Jurkat, Clone E6-1 (cell line): ENCODE measurements at places on chromosomes 4 and X.

GRCh38 chr4:12827966-12828365 is 656.2 kb downstream of the RAB28 start:
- no peak for DNase-seq

DNA sequence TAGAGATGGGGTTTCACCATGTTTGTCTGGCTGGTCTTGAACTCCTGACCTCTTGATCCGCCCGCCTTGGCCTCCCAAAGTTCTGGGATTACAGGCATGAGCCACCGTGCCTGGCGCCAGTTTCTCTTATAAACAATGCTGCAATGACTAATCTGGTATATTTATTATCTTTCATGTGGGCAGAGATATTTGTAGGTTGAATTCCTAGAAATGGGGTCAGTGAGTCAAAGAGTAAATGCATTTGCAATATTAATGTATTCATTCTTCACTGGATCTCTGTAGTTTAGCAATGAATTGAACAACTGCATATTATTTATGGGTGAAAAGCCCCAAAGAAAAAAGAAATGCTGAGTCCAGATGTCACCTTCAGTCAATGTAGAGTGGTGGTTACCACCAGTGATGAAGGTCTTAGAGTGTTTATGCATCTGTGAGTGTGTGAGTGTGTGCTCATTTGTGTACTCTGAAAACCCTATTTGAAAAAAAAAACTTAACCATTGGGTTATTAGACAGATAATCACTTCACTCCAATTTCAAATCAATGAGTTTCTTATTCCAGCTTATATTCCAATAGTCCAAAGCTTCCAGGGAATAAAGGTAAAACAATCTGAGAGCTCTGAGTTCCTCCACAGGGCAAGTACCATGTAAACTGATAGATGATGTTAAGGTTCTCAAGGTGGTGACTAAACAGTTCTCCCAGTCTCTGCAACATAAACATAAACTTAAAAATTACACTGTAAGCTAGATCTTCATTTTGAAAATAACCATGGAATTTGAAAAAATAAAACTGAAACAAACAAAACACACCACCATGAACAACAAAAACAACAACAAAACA is 22.6 kb upstream of the CD38 start:
- no peak for DNase-seq

GRCh38 chr4:75733369-75733768 is 9.0 kb downstream of the USO1 start:
- DNase-seq, result no peak

DNA sequence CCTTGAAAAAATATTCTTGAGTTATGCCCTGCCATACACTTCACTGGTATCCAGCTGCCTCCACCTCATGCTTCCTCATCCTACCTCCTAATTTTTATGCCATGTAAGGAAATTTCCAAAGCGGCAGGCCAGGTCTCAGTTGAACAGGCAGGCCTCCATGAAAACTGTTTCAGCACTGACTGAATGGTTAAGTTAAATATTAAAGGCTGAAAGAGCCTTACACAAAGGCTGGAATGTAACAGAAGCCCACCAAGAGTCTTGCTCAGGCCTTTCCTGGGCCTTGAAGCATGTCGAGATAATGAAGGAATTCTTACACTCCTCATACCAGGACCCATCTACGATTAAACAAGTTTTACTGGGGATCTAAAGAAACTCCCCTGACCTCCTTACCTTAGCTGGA is 359.6 kb upstream of the NOCT start:
- DNase-seq, result no peak

GRCh38 chrX:37989304-37989703 is 17.0 kb upstream of the SYTL5 start:
- no peak for DNase-seq

DNA sequence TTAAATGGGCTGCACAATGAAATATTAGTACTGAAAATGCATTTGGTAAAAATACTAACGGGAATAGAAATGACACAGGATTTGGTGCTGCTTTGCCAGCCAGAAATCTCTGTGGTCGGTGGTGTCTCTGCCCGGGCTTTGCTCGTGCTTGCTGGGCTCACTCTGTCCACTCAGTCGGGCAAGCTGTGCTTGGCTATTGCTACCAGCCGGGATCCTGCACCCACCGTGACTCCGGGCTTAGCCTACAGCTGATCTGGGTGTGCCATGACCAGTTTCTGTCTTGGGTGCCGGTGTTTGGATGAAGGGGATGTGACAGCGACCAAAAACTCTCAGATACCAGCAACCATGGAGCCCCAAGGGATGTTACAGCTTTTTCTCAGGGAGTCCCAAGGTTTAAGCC is 487.7 kb downstream of the TECRL start:
- DNase-seq, result no peak

DNA sequence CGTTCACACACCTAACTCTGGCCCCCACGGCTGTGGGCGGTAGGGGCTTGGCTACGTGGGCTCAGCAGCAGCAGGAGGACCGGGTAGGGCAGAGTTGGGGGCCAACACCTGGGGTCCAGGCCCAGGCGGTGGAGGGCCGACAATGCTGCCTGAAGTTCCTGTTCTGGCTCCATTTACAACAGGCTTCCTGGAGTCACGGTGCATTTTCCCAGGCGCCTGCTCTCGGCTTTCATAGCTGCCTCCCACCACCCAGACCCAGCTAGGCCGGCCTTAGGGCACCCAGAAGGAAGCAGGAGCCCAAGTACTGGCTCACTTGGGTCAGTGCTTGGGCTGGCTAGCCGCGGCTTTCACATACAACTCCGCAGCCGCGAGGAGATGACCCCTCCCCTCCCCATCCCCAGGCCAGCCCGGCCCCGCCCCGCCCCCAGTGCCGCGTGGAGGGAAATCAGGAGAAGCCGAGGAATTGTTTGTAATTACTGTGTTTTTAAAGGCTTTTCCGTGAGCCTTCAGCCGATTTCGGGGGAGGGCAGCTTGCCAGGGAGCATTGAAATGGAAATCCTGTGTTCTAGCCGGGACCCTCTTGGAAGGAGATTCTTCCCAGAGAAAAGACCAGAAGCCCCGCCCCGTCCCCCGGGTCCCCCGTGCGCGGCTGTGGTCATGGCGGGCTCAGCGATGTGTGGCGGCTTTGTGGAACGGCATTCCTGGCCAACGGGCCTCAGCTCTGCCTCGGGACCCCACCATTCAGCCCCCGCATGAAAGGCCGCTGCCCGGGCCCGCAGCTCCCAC is 28.5 kb downstream of the PJA1 start:
- no peak for DNase-seq

GRCh38 chr4:54842656-54843055 is 184.9 kb downstream of the KIT start:
- no peak for DNase-seq

GRCh38 chr4:2084316-2084715 is 25.2 kb downstream of the NAT8L start:
- no peak for DNase-seq

GRCh38 chrX:53678667-53679066 is 7.9 kb downstream of the HUWE1 start:
- no peak for DNase-seq

DNA sequence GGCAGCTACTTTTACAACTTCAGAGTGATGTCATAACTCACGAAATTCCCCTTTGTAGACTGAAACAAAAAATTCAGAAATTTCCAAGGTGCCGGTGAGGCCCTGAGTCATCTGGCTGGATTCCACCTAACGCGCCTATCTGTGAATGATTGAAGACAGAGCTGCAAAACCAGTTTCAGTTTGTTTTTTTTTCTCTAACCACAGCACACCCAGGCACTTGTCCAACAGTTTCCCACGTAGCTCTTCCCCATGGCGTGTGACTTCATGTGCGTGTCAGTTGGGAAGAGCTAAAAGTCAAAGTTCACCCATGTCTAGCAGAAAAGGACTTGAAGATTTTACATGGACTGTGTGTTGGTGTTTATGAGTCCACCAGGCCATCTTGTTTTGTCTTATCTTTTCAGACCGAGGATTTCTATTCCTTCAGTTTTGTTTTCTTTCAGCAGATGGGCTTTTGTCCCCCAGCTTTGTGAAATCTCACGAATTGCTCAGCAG is 16.4 kb downstream of the TCEANC start:
- DNase-seq, result no peak

- DNase-seq, result no peak
These were observed 96.7 kb downstream of the SRPX start for GRCh38 chrX:38124000-38124399.

DNA sequence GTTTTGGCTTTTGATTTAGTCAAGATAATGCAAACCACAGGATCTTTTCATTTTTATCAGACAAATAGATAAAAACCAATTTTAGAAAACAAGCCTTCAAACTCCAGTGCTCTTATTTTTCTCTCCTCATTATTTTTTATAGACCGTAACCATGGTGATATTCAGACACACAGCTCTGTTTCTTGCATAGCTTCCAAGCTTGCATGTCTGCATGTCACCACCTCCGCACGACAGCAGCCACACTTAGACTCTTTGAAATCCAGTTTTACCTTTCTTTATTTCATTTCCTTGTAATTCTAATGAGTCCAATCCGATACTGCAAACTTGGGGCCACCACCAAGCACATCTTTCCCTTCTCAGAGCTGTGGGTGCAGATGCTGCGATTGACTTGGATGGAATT is 94.3 kb upstream of the GPM6A start:
- DNase-seq, result no peak

- DNase-seq, result no peak
These were observed 22.0 kb downstream of the ARHGAP24 start for GRCh38 chr4:85496933-85497332.

GRCh38 chr4:113951263-113951662 is 28.2 kb downstream of the ARSJ start:
- DNase-seq, result no peak

GRCh38 chrX:118745570-118745969 is 18.2 kb downstream of the IL13RA1 start:
- no peak for DNase-seq

GRCh38 chr4:161359491-161359890 is 804.3 kb downstream of the FSTL5 start:
- DNase-seq, result no peak

- no peak for DNase-seq
These were observed at the start of gene DLG3 for GRCh38 chrX:70444326-70444945. Gene DLG3 (plus strand): TSS chrX:70444835. CDS start chrX:70445202, 367 bp downstream.

DNA sequence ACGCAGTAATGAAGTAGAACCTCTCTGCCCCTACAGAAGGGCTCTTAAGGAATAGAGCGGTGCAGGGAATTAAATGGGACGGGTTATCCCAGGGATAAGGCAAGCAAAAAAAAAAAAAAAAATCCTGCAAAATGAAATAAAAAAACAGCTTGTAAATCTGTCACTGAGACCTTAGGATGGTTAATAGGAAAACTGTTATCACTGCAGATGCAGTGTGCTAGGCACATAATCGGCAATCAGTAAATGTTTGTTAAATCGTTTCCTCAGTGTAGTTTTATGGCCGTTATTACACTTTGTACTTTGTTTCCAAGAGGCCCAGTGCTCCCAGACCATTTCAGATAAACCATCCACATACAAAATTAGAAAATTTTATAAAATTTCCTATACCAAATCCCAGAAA is 1.0 kb downstream of the HNRNPH2 start:
- no peak for DNase-seq

GRCh38 chr4:10296730-10297129 is 160.5 kb downstream of the ZNF518B start:
- no peak for DNase-seq

- DNase-seq, result no peak
These were observed 1597.1 kb downstream of the ADGRL3 start for GRCh38 chr4:62797221-62797620.

GRCh38 chrX:136572030-136572429 is 40.0 kb downstream of the VGLL1 start:
- DNase-seq, result peak; percentile 25

DNA sequence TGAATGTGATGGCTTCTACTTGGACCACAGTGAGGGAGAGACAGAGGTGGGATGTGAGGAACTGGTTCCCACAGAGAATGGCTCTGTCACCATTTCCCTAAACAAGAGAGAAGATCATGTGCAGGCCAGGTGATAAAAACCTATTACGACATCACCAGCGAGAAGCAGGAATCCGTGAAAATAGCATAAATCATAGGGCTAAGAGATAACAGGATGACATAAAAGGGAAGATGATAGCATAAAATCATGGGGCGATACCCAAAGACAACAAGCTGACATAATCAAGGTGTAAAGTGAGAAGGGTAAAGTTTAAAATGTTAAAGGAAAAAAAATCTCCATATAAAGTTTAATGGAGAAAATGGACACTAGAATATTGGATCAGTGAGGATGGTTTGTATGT is 205.5 kb upstream of the SLIT2 start:
- no peak for DNase-seq

DNA sequence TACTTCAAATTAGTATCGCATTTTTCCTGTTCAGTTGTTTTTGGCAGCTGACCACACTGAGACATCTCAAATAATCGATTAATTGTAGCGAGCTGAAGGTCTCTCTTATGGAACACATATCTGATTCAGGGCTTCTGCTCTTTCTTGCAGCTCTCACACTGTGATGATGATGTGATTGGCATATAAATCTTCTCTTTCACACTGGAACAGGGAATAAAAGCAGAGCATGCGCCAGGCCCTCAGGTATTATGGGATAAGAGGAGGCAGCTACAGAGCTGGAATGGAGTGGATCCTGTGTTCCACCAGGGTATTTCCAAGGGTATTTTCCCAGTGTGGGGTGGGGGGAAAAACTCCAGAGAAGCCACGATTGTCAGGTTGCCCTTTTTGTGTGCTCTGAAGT is 265.4 kb upstream of the CASK start:
- DNase-seq, result no peak

GRCh38 chr4:187178084-187178483 is 454.4 kb upstream of the FAT1 start:
- no peak for DNase-seq

- no peak for DNase-seq
These were observed 168.1 kb downstream of the GLRA2 start for GRCh38 chrX:14697451-14697850.

- DNase-seq, result no peak
These were observed 43.5 kb downstream of the MID1 start for GRCh38 chrX:10576777-10577447.

DNA sequence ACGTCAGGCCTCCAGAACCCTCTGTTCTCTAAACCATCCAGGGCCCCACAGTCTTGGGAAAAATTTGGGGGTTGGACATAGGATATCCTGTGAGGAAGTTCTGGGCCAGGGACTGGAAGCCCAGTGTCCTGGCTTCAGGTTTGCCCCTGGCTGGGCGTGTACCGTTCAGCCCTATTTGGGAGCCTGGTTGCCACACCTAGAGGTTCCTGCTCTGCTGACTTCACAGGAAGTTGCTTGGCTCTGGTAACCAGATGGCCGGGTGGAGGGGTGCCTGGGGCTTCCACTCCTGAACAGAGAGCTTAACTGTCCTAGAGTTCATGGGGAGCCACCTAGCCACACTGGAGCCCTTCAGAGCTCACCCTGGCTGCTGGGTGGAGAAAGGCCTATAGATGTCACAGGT is 1.1 kb downstream of the TAFAZZIN start:
- DNase-seq, result no peak
